AG09319 (cell line): ENCODE measurements at places on chromosomes 2 and 18.

- peak; percentile 7 for DNase-seq
Observed at GRCh38 chr2:198054299-198054698, 249.9 kb downstream of the PLCL1 start.

DNA sequence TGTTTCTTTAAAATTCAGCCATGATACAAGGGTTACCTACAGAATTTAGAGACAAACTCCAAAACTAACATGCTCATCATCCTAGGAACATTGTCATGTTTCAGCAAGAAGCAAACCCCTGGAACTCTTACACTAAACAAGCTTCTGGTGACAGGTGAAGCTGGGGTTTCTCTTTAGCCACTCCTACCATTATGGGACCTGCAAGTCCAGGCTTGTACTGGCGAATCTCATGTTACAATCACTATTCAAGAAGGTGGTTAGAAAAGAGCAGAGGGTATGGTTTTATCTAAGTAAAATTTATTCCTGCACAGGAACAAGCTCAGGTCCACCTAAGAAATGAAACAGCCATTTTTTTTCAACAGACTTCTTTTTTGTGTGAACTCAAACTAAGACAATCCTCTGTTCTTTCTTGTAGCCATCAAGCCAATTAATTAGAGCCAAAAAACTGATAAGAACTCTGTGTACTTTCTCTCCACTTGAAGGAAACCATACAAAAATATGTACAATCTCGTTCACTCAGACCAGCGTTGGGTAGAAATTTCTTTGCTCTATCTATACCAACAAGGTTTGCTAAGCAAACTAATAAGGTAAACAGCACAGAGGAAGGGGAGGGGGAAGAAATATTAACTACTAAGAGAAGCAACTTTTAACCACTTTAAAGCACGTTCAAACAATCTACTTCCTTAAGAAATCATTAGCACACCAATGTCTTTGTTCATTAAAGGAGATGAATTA, 63.3 kb upstream of the NEDD4L start:
- DNase-seq: no peak

DNA sequence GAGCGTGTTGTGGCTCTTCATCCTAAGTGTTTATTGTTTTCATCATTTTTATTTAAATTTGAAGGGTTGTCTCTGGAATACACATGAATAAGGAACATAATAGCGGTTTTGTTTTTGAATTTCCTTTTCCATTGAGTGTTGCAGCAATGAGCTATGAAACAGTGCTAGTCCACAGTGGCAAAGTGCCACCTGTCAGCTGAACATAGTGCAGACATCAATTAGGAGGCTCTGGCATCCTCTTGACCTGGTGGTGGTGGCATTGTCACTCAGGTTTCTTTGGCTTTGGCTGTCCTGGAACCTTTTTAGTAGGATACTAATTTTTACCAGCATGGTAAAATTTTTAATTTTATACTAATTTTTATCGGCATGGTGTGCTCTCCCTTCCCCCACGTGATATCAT, 63.2 kb downstream of the UGGT1 start:
- no peak for DNase-seq

DNA sequence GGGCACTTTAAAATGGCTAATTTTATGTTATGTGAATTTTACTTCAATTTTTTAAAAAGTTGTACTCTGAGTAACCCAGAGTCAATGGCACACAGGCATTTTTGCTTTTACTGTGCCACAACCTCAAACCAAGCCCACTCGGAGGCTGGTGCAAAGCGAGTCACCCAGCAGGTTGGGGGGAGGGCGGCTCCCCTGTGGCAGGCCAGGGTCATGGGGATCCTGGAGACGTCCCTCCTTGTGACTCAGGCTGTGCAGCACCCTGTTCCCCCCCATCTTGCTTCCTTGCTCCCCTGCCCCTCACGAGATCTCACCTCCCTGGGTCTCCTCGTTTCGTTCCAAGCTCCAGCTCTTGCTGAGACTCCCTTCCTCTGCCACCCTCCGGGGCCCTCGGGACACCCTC, 58.6 kb downstream of the POMC start:
- DNase-seq: no peak

DNA sequence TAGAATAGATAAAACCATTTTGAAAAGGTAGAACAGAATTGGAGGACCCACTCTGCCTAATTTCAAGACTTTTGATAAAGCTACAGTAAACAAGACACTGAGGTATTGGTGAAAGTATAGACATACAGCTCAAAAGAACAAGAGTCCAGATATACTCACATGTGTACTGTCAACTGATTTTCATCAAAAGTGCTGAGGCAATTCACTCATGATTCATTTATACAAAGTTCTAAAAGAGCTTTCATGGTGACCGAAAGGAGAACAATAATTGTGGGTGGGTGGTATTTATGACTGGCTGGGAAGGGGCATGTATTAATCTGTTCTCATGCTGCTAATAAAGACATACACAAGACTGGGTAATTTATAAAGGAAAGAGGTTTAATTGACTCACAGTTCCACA, 7.3 kb downstream of the MAP4K3 start:
- no peak for DNase-seq

- no peak for DNase-seq
Observed at GRCh38 chr2:176501617-176502016, 232.4 kb downstream of the MTX2 start.

GRCh38 chr2:71831193-71831577, 316.5 kb downstream of the CYP26B1 start:
- DNase-seq: peak; percentile 50

- DNase-seq: no peak
Observed at GRCh38 chr18:42545825-42546224, 569.7 kb downstream of the RIT2 start.

DNA sequence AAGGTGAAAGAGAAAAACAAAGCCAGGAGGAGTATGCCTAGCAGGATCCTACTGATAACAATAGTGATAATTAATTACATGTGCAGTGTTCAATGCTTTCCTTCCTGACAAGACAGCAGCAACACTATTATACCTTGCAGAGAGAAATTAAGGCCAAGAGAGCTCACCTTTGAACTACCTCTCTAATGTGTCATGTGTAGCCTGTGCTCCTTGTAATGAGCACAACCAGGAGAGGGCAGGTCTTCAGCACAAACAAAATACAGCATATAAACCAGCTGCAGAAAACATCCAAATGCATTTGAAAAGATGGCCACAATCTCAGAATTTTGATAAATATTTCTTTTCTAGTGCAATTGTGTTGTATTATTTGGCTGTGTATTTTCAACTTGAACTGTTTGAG, 1425.7 kb downstream of the DSC3 start:
- no peak for DNase-seq

DNA sequence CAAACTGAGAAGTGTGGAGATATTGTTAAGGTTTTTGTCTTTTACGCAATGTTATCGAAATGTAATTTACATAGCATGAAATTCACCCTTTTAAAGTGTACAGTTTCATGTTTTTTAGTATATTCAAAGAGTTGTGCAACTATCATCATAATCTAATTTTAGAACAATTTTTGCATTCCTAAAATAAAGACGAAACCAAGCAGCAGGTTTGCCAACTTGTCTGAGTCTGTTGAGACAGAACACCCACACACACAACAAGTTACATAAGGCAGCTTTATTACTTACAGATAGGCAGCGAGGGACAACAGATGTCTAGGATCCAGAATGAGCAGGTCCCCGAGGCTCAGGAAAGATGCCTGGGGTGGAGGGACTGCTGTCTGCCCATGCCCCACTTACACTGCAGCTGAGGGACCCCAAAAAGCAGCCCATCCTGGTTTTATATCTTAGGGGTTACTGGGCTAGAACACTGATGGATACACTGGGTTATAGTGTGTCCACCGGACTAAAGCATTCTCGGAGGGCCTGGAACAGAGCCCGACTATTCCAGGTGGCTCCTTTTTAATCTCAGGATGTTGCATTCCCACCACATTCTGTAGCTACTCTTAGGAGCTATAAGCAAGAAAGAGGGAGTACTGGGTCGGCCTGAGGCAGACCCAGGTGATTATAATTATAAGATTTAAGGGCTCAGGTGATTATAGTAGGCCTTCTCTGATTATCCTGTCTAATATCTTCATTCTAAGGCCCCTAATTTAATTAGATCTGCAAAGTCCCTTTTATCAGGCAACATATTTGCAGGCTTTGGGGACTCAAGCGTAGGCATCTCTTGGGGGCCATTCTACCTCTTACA, 150.2 kb upstream of the DOK6 start:
- peak; percentile 63 for DNase-seq

DNA sequence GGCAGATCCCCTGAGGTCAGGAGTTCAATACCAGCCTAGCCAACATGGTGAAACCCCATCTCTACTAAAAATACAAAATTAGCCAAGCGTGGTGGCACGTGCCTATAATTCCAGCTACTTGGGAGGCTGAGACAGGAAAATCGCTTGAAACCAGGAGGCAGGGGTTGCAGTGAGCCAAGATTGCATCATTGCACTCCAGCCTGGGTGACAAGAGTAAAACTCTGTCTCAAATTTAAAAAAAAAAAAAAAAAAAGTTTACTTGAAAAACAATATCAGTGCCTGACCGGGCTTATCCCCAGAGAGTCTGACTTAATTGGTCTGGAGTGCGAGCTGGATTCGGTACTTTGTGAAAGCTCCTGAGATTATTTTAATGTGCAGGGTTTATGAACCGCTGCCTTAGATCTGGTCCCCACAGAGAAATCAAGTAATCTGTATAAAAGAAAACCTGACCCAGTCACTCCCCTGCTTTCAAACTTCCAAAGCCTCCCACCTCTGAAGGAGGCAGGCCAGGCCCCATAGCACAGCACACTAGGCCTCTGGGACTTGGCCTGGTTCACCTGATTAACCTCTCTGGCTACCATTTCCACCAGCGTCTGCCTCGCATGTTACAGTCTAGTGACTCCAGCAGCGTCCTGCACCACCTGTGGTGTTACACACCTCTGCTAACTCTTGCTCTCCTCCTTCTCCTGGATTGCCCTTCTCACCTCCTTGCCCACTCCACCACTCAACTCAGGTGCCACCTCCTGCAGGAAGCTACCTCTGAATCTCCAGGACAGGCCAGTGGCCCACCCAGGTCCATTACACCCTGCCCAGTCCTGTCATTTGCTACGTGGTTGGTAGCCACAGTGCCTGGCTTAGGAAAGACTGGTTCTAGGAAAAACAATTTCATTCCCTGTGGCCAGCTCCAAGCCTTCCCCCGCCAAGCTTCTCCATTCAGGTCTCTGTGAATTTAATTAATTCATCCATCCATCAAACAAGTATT, 114.3 kb upstream of the PPP1CB start:
- DNase-seq: no peak

- no peak for DNase-seq
Observed at GRCh38 chr2:158134655-158135054, 33.0 kb downstream of the UPP2 start.

GRCh38 chr18:76395609-76396008, 99.4 kb downstream of the ZNF516 start:
- no peak for DNase-seq

DNA sequence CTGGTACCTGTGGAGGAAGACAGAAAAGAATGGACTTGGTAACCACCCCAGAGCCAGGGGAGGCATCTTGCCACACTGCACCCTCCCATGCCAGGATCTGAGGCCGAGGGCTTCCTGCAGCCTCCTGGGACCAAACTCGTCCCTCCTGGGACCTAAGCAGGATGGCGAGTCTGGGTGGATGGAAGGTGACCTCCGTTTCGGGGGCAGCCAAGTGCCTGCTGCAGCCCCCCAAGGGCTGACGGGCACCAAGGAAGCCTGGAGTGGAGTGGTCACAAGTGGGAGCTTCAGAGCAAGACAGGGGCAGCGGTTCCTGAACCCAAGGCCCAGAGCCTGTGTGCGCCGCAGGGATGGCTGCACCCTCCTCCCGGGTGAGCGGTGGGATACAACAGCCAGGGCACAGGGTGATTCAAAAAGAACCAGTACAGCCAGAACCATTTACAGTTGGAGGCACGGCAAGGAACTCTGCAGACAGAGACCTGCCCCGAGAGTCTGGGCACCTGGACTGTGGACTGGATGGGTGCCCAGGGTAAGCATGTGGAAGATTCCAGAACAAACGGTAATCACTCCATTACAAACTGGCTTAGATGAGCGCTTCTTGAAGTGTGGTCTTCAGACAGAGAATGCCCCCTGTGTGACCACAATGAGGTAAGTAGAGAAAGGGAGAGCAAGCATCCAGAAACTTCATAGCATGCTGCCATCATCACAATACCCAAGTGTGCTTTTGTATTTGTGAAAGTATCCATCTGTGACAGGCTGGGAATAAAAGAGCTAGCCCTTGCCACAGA, 12.1 kb downstream of the HS1BP3 start:
- DNase-seq: no peak

DNA sequence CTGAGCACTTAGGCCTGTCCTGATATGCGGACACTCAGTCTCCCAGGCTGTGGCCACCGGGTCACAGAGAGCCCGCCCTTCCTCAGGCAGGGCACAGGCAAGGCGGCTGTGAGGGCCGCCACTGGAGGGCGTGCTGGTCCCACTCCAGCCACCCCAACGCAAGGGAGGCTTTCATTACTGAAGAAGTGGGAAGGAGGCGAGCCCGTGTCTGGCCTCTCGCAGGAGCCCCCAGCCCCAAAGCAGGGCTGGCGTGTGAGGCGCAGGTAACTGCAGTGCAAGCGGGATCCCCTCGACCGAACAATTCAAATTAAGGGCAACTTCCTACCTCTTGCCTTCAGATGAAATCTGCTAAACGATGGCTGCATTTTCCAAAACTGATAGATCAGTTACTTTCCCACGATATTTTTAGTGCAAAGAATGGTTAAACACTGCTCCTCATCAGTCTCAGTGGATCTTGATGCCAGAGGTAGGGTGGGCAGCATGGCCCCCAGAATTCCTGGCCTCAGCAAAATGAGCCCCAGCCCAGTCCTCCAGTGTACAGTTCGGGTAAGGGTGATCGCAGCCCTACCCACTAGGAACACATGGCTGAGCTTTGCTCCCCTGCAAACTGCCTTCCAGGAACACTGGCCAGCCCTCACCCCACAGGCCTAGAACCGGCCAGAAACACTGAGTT, 97.2 kb downstream of the SEPTIN10 start:
- DNase-seq: no peak

DNA sequence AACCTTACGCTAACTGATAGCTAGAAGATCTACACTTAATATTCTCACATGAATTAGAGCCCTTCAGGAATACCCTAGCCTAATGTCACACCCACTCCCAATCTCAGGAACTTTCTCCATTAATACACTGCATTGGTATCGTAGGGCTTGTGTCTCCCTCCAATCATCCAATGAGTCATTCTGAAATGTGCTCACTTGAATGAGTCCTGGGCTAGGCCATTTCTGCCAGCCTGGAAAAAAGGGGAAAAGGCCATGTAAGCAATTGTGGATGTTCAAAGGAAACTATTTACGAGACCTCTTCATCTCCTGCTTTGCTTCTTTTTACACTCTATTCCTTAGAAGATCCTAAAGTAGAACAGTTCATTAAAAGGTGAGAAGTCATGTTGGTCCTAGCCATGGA, 18.8 kb downstream of the ZEB2 start:
- DNase-seq: no peak

GRCh38 chr2:187403568-187404260, 44.3 kb downstream of the CALCRL start:
- no peak for DNase-seq

GRCh38 chr2:17610521-17610920, 70.0 kb downstream of the VSNL1 start:
- no peak for DNase-seq

- no peak for DNase-seq
Observed at GRCh38 chr18:13389491-13390131, 171.1 kb downstream of the LDLRAD4 start.

GRCh38 chr2:136234261-136234660, 116.3 kb upstream of the CXCR4 start:
- DNase-seq: no peak

- no peak for DNase-seq
Observed at GRCh38 chr18:62885804-62886203, 170.5 kb downstream of the PHLPP1 start.
